ENCODE measurements at places on chromosomes 1 and 21. TPM values are rescaled to one million over a fixed set of nuclear protein-coding genes. Genes with fewer than 3 reads are reported as not detected.

Gene F5
- polyA plus RNA-seq: not detected

Gene SLAMF1
- polyA plus RNA-seq: not detected

Gene MAP10
- 0.98 TPM for polyA plus RNA-seq

Gene OR2T2
- polyA plus RNA-seq: not detected

Gene PRAMEF6
- not detected for polyA plus RNA-seq

Gene RAB3B
- 51.6 TPM for polyA plus RNA-seq

Gene CD5L
- polyA plus RNA-seq: not detected
